ENCODE measurements at places on chromosomes 1 and 21.

DNA sequence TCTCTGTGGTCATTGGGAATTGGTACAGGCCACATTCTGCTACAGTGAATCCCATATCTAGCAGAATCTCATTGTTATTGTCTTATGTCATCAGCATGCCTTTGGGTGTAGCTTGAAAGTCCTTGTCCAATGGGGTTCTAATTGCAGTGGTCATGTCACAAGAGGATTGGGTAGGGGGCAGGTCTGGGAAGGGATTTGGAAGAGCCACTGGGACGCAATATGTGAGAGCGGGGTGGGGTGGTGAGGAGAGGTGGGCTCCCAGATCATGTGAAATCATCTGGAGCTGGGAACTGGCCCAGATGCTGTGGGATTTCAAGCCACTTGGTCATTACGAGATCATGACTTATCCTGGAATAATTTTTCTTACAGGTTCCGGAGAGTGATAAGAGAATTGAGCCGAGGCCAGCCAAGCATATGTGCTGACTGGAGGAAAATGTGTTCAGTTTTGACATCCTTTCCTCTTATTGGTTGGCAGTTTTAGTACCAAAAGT, 16.3 kb downstream of the CNIH3 start:
- no peak for DNase-seq

- DNase-seq = peak; percentile 30
Observed at GRCh38 chr1:32963746-32964460, 706 bp downstream of the RNF19B start.

GRCh38 chr1:224497714-224498573, 63.3 kb upstream of the WDR26 start:
- DNase-seq = no peak

DNA sequence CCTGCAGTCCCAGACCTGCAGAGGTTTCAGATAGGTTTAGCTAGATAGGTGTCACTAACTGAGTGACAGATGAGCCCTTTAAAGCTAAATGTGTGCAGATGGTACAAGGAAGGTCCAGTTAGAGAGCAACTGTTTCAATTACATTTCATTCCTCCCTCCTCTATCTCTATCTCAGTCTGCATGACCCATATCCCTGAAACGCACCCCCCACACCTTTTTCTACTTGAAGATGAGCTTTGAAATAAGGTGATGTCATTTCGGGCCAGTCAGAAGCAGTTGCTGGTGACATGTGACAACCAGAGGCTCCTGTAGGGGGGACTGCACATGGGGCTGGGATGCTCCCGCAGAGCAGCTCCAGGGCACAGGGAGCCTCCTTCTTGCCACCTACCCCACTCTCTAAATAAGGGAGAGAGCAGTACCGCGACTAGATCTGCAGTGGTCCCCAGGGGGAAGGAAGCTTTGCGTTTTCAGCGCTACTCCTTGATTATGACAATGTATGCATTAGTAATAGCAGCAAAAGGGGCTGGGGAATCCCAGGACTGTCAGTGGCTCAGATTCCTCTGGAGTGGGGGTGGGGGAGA, 4.3 kb downstream of the ATP8B2 start:
- peak; percentile 6 for DNase-seq

GRCh38 chr1:189619682-189620332, 857.9 kb downstream of the BRINP3 start:
- no peak for DNase-seq

DNA sequence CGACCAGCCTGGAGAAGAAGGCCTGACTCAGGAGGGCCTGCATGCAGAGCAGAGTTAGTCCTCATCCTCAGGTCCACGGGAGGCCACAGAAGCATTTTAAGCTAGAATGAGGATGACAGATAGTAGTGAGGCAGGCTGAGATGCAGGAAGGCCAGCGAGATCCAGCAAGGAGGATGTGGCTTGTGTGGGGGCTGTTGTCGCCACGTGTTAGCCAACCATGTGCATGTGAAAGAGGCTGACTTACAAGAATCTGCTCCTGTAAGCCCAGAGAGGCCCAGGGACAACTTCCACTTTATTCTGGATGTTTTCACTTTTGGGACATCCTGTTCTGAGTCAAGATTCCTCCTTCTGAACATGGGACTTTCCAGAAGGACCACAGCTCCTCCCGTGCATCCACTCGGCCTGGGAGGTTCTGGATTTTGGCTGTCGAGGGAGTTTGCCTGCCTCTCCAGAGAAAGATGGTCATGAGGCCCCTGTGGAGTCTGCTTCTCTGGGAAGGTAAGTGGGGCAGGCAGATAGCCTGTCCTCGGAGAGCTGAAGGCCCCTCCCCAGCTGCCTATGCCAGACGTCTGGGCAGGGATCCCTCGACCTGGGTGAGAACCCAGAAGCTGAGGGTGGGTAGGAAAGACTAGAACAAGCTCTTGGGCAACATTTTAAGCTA, at the start of gene SLAMF8:
Gene SLAMF8, plus strand, starts transcription at position 433 of the 661 bp plus-strand sequence. Its CDS starts 26 bp downstream, at position 459.
- DNase-seq = no peak

GRCh38 chr21:41481191-41481590, 26.8 kb downstream of the TMPRSS2 start:
- DNase-seq = no peak

DNA sequence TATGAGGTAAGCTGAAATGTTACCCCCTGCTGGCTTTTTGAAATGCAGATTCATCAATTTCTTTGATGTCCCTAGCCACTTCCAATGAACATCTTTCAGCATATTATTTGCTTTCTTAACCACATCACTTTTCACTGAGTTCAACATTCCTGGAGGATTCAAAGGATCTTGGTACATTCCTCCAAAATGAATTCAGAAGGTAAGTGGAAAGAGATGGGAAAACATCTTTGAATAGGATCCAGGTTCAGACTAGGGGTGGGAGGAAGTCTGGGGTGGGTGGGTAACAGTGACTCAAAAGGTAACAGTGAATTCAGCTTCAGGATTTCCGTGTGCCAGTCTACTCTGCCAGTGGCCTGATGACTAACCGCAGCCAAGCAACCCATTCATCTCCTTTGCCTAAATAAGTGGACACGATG, 180.7 kb downstream of the ZC3H11B start:
- DNase-seq = no peak

GRCh38 chr21:43866260-43866629, 1.2 kb downstream of the AGPAT3 start:
- DNase-seq = no peak

- DNase-seq = no peak
Observed at GRCh38 chr1:211791979-211792378, 38.6 kb downstream of the LPGAT1 start.

DNA sequence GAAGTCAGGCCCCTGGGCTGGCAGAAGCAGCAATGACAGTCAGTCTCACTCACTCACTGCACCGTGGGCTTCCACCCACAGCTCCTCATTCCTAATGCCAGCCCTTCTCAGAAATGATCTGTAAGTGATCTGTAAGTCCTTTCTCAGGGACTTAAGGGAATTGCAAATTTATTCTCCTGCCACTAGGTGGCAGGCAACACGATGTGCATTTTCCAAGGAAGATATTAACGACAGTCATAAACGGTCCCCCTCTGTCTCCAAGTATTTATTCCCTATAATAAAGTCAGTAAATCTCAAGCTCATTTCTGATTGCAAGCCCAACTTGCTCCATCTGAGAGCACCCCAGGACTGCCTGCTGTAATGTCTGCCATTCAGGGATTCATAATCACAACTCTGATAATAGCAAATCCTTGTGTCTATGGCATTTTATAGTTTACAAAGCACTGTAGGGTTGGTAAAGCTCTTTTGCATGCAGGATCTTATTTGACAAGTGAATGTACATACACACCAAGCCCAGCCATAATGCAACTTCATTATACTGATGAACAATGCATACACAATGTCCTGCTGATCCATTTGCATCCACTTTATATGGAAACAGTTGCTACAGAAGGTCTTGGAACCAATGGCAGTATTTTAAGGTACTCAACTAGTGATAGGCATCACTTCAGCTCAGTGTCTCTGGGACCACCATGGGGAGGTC, 380.5 kb upstream of the CAMK1G start:
- DNase-seq = peak; percentile 52

- DNase-seq = no peak
Observed at GRCh38 chr1:62213075-62213914, 18.6 kb downstream of the L1TD1 start.

- DNase-seq = peak; percentile 52
Observed at GRCh38 chr1:15835205-15835740, 12.2 kb upstream of the SPEN start.
